ENCODE measurements at places on chromosomes 5 and 9.
A peak's percentile ranks its signal among the peaks of the same experiment; 100 is the strongest.

DNA sequence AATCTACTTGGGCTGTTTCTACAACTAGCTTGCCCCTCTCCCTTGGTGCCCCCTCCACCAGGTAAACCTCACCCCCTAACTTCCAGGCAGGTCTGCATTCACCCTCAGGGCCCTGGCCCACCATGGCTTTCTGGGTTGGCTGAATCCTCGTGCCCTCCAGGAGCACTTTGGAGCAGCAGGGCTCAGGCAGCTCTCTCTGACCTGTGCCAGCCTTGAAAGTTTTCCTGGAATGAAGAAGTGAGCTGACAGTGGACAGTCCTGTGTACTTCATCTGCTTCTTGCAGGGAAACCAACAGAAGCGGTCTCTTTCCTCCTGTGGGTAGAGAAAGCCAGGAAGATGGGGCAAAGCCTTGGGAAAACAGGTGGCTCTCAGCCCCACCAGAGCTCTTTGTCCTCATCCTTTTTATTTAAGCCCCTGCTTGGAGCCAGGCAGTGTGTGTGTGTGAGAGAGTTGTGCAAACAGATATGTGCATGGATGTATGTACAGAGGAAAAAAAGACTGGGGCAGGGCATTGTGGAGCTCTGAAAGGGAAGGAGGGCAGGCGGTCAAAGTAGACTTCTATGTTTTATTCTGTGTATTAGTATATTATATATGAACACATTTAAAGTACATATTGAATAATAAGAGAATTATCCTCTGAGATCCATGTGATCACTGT, 62.3 kb upstream of the SPRY4 start:
- H3K4me1 ChIP-seq: peaks cover 18% of the 10 kb centered on the region
- no peak for DNase-seq
- H3K36me3 ChIP-seq: no peaks in the 10 kb centered on the region

- peaks cover 3% of the 10 kb centered on the region for H3K4me1 ChIP-seq
- H3K27me3 ChIP-seq: no peaks in the 10 kb centered on the region
- H3K27ac ChIP-seq: no peak overlapping the region
- no peaks in the 10 kb centered on the region for H3K36me3 ChIP-seq
- H3K4me3 ChIP-seq: no peak overlapping the region
- DNase-seq: no peak
Measured at GRCh38 chr9:112080831-112081542, 94.1 kb downstream of the SUSD1 start.

- no peaks in the 10 kb centered on the region for H3K27me3 ChIP-seq
- no peaks in the 10 kb centered on the region for H3K4me1 ChIP-seq
- H3K36me3 ChIP-seq: peaks cover 5% of the 10 kb centered on the region
- H3K27ac ChIP-seq: no peak overlapping the region
- H3K4me3 ChIP-seq: no peak overlapping the region
Measured at GRCh38 chr9:135487281-135488012, 7.9 kb downstream of the PPP1R26 start.

DNA sequence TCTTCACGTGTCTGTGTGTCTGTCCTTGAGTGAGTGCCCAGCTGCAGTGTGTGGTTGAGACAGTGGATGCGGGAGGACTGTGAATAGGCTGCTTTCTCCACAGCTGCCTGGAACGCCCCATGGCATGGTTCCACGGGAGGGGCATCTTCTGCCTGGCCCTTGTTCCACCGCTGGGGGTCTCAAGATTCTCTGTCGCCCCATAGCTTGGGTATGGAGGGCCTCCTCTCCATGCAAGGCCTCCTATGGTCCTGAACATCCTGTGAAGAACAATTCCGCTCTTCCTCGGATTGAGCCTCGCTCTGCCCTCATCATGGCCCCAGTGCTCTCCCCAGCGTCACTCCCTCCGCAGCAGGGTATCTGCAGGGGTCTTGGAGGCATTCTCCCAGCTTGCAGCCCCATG, 36.1 kb downstream of the COL5A1 start:
- no peaks in the 10 kb centered on the region for H3K36me3 ChIP-seq
- no peak overlapping the region for H3K4me3 ChIP-seq
- no peaks in the 10 kb centered on the region for H3K27me3 ChIP-seq
- no peak for DNase-seq
- no peak overlapping the region for H3K27ac ChIP-seq

GRCh38 chr9:87122947-87123685, 175.8 kb upstream of the GAS1 start:
- no peaks in the 10 kb centered on the region for H3K36me3 ChIP-seq
- no peaks in the 10 kb centered on the region for H3K27me3 ChIP-seq
- H3K4me3 ChIP-seq: no peak overlapping the region
- H3K4me1 ChIP-seq: peaks cover 22% of the 10 kb centered on the region
- peak overlapping the region; percentile 68 for H3K27ac ChIP-seq
- DNase-seq: peak; percentile 56

- H3K27ac ChIP-seq: no peak overlapping the region
- H3K4me3 ChIP-seq: no peak overlapping the region
- DNase-seq: no peak
- H3K36me3 ChIP-seq: no peaks in the 10 kb centered on the region
- no peaks in the 10 kb centered on the region for H3K27me3 ChIP-seq
Measured at GRCh38 chr9:69535911-69536310, 136.3 kb downstream of the APBA1 start.

DNA sequence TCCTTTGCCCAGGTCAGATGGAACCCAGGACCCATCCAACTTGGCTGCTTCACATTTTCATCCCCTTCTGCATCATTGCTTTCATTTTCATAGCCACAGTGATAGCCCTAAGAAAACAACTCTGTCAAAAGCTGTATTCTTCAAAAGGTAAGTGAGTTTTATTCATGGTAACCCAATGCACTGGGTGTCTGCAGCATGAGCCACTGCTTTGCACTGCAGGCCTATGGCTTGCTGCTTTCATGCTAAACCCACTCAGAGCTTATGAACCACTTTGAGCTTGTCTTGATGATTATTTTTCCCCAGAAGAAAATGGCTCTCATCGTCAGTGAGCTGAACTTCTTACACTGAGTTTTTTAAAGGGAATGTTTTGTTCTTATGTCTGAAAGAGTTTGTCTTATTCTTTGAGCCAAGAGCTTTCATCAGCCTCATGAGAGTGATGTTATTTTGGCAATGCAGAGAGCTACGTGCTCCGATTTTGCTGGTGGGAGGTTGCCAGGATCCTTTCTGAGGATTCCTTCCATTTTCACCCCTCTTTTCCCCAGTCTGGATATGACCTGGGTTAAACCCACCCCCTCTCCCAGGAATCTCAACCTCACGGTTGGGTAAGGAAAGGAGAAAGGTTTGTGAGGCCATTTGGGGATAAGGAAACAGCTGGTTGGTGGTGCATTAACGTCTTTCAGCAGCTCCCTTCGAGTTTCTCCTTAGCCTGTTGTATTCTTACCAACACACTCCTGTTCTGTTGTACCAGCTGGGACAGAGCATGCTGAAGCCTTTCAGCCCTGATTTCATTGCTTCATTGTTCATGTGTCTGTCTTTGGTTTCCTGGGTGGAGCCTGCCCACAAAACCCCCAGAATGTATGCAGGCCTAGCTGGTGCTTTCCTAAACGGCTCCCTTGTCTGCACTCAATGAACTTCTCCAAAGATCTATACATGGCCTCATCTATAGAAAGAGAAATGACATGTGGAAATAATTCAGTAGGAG, 47.6 kb downstream of the PDCD1LG2 start:
- H3K27ac ChIP-seq: no peak overlapping the region
- H3K4me3 ChIP-seq: no peak overlapping the region
- H3K27me3 ChIP-seq: no peaks in the 10 kb centered on the region

DNA sequence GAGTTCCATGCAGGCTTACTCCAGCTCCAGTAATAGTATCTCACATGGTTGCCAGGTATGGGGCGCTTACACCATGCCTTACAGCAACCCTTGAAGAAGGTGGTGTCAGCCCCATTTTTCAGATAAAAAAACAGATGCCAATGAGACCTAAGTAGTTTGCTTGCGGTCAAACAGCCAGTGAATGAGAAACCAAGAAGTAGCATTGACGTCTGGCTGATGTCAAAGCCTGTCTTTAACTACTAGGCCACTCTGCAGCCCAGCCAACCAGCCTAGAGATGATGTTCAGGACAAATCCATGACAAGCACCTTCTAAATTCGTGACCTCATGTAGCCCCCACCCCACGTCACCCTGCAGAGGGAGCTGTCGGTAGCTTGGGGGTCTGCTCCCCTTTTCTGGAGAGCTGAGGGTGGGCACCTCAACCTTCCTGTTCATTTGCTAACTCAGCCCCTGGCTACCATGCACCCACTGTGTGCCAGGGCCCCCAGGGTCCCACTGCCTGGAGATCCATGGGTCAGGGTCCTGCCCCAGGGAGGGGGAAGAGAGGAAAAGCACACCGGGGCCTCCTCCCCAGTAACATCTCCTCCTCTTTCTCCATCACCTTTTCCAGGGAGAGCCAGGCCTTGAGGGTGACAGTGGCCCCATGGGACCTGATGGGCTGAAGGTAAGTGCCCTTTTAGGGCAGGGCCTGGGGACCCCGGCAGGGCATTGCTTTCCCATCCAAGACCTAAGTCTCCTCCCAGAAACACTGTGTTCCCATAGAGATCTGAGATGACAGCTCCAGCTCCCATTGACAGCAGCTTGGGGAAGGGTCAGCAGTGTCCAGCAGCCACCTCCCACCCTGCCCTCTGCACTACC, 52.5 kb upstream of the ORM1 start:
- H3K27ac ChIP-seq: no peak overlapping the region
- H3K4me3 ChIP-seq: no peak overlapping the region
- peaks cover 26% of the 10 kb centered on the region for H3K4me1 ChIP-seq
- H3K27me3 ChIP-seq: no peaks in the 10 kb centered on the region

DNA sequence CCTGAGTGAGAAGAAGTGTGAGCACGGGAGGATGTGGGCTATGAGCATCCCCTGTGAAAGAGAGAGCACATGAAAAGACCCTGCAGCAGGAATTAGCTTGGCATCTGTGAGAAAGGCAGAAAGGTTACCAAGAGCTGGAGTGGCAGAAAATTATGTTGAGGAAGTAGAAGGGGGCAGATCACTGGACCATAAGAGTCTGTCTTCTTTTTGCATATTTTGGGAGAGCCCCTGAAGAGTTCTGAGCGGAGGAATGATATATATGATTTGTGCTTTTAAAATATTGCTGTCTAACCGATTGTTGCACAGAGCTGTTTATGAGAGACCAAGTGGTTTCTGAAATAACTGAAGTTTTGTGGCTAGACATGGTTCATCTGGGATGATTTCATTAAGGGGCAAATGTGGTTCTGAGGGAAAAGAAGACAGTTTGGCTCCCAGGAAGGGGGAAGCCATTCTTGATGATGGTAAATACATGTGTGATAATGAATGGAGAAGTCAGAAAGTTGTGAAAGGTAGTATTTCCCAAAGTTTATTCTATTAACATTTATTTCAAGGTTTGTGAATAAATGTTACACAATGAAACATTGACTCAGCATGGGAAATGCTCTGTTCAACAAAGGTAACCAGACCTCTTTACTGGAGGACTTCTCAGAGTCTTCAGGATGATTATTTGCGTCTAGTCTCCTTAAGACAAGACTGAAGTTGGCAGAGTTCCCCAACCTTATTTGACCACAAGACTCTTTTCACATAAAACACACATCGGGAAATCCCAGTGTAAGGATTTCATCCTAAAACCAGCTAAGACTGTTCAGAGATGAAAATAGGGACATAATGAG, 31.5 kb upstream of the ADRB2 start:
- no peak for DNase-seq
- no peaks in the 10 kb centered on the region for H3K36me3 ChIP-seq
- H3K4me1 ChIP-seq: peaks cover 22% of the 10 kb centered on the region
- H3K27ac ChIP-seq: no peak overlapping the region
- no peak overlapping the region for H3K4me3 ChIP-seq

GRCh38 chr5:17305964-17306725, 88.7 kb downstream of the BASP1 start:
- no peaks in the 10 kb centered on the region for H3K36me3 ChIP-seq
- H3K4me3 ChIP-seq: peak overlapping the region; percentile 45
- peaks cover 11% of the 10 kb centered on the region for H3K4me1 ChIP-seq
- peak; percentile 21 for DNase-seq
- H3K27ac ChIP-seq: peak overlapping the region; percentile 64

DNA sequence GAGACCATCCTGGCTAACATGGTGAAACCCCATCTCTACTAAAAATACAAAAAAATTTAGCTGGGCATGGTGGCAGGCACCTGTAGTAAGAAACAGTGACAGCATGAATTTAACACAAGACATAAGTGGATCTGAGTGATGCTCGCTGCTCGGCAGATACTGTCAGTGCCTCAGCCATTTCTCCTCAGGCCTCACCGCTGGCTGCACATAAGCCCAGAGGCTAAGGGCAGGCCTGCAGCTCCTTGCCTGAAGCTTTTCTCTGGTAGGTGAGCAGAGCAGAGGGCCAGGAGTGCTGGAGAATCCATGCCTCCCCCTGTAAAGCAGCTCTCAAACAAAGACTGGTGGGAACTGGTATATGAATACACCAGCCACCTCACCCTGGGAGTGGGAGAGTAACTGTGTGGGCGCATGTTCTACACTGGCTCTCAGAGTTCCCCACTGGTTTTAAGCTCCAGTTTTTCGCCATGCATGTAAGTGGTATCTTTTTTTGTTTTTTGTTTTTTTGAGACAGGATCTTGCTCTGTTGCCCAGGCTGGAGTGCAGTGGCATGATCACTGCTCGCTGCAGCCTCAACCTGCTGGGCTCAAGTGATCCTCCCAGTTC, 10.3 kb upstream of the CD72 start:
- H3K27ac ChIP-seq: no peak overlapping the region
- no peak for DNase-seq
- H3K4me1 ChIP-seq: no peaks in the 10 kb centered on the region
- H3K27me3 ChIP-seq: no peaks in the 10 kb centered on the region
- H3K36me3 ChIP-seq: no peaks in the 10 kb centered on the region
- no peak overlapping the region for H3K4me3 ChIP-seq

DNA sequence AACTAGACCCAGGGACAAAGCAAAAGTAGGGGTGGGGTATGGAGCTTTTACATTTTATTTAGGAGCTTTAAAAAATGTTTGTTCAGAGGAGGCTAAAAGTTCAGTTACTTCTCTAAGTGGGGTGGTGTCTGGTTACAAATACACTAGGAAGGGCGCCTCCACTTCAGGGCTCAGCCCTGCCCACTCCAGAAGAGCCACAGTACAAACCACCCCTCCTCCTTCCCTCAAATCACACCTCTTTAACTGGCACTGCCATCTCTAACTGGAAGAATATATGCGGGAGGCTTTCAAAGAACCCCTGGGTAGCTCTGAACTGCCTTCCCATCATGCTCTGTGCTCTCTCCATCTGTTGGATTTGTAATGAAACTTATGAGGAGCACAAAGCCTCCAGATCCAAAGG, 98.8 kb upstream of the NFIB start:
- no peak overlapping the region for H3K4me3 ChIP-seq
- DNase-seq: no peak
- H3K27ac ChIP-seq: no peak overlapping the region
- no peaks in the 10 kb centered on the region for H3K36me3 ChIP-seq
- peaks cover 44% of the 10 kb centered on the region for H3K27me3 ChIP-seq

- H3K27me3 ChIP-seq: no peaks in the 10 kb centered on the region
- H3K27ac ChIP-seq: no peak overlapping the region
- H3K36me3 ChIP-seq: no peaks in the 10 kb centered on the region
- DNase-seq: no peak
Measured at GRCh38 chr9:130358928-130359327, 85.8 kb upstream of the ASS1 start.
